Left lung (tissue), 14 donors: ENCODE measurements at places on chromosomes 3 and 15. TPM values are rescaled to one million over a fixed set of nuclear protein-coding genes. Genes with fewer than 3 reads are reported as not detected.

MRPL46 gene
- total RNA-seq: 19.2 TPM

USP50 gene
- total RNA-seq: not detected

GRCh38 chr15:51425517-51426040 is 84.1 kb downstream of the GLDN start:
- DNase-seq: no peak

DNA sequence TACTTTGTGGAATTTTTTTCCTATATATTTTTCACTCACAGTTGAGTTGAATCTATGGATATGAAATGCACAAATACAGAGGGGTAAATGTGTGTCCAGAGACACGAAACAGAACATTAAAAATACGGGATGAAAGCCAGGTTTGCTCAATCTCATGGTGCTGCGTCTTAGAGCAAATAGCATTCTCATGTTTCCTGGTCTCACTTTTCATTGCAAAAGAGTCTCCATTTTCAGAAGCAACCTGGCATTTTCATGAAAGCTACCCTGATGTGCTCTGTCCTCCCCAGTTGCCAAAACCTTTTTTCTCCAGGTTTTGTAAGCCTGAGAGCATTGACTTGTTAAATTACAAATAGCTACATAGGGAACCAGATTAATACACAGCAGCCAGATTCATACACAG is 49.5 kb upstream of the MBNL1 start:
- no peak for DNase-seq

GRCh38 chr3:138461246-138461645 is 26.8 kb downstream of the ESYT3 start:
- no peak for DNase-seq

GRCh38 chr3:108505811-108506210 is 4.6 kb downstream of the MYH15 start:
- no peak for DNase-seq

DNA sequence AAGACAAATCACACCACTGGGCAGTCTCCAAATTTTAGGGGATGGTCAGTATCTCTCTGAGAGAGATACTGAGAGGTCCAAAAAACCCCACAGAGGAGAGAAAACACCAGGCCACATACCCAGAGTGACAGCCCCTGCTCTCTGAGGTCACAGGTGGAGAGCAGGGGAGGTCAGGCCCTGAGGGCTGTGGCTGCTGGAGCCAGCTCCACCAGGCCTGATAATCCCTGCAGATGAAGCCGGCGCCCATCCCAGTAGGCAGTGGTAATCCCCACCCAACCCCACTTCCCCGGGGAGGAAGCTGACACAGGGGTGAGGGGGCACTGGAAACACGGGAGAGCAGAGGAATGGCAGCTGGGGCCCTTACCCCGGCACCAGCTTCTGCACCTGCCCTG is 31.2 kb upstream of the SRP14 start:
- no peak for DNase-seq
